ENCODE measurements at places on chromosomes 6 and 20.

GRCh38 chr6:96909811-96910210 lies 12.1 kb upstream of the NDUFAF4 start:
- DNase-seq = no peak

DNA sequence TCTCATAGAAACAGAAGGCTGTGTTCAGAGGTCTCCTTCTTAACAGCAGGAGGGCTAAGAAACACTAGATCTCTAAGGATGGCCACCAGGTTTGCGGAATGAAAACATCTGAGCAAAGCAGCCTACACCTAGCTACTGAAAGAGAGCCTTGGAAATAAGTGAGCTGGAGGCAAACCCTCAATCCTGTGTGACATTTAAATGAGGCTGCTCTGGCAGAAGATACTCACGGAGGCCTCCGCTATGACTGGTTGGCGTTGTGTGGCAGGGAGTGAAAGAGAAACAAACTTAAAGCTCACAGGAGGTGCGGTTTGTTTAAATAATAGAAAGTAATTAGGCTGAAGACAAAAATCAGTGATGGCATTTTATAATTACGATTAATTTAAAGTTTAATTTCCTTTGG lies 162.0 kb upstream of the RNF217 start:
- no peak for DNase-seq

DNA sequence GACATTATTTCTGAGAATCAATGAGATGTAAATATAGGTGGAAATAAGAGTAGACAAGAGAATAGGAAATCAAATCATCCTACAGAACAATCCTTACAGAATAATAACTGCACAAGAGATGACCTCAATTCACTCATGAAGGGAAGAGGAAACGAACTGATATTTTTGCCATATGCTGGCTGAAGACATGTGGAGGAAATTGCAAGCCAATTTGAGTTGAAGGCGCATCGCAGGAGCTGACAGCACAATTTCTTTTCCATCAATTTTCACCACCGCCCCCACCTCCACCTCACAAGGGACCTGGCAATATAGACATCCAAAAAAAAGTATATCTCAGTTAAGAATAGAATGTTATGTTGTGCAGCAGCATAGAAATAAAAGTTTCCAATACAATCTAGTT lies 20.3 kb downstream of the CITED2 start:
- no peak for DNase-seq

DNA sequence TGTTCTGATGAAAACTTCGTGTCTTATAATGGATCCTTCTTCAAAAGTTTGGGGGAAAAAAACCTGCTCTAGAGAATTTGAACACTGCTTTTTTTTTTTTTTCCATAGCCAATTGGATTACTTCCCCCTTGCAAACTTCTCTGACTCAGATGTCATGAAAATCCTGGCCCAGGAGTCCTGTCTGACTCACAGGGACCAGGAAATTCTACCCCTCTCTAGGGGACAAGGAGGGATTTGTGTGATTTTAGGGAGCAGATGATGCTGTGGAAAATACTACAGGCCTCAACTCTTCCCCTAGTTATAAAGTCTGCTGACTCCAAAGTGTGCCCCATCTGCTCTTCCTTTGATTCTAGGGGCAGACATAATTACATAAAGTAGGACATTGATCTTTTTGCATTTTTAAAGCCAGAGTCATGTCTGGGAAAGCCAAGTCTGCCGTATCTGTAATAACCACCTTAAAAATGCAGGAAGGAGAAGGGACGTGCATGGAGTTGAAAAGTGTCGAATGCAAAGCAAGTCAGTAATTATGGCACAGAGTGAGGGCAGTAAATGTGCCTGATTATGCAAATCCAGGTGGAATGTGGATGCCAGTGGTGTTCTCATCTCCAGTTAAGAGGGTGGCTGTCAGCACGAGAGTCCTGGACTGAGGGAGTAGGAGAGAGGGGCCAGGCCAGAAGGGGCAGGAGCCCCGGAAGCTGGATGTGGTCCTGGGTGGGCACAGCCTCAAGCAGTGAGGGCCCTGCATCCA lies 144.3 kb upstream of the SULF2 start:
- no peak for DNase-seq

GRCh38 chr6:146550911-146551310 lies 7.3 kb downstream of the RAB32 start:
- no peak for DNase-seq

DNA sequence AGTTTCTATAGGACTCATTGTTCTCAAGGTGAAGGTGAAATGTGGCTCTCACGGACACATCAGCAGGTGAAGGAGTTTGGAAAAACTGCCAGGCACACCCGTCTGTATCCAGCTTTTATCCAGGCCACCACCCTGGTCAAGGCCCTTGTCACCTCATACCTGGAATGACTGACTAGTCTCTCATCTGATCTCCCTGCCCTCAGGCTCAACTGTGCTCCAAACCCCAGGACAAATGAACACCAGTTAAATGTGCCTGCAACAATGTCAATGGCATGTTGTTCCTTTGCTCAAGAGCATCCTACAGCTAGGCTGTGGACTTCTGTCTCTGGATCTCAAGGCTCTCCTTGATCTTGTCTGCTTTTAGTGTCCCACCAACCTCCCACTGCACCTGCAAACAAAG lies 47.6 kb upstream of the DSP start:
- DNase-seq = no peak

- no peak for DNase-seq
Measured at GRCh38 chr6:166764473-166765233, 137.6 kb upstream of the RPS6KA2 start.

DNA sequence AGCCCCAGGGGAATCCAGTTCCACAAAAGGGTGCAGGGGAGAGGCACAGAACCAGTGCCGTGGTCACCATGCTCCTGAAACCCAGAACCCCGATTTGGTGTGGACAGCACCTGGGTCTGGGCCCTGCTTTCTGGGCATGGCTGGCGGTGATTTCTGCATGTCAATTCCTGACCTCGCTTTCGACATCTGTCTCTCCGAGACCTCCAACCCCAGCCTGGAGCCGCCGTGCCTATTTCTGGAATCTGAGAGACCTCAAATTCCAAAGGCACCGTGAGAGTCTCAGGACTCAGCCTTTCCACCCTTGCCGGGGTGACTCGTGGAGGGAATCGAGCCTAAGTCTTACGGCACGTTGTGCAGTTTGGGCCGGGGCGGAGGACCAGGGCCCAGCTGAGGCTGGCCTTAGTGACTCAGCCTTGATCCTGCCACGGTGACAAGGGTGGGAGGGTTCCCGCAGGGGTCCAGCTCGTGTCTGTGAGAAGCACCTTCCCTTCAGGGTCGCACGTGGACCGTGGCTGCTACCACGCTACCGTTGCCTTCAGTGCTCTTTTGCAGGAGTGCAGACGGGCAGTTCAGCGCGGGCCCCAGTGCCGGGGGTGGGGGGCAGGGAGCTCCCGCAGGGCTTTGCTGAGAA lies 133.7 kb downstream of the PXDC1 start:
- DNase-seq = no peak

- no peak for DNase-seq
Measured at GRCh38 chr6:113381959-113382358, 475.2 kb upstream of the MARCKS start.

DNA sequence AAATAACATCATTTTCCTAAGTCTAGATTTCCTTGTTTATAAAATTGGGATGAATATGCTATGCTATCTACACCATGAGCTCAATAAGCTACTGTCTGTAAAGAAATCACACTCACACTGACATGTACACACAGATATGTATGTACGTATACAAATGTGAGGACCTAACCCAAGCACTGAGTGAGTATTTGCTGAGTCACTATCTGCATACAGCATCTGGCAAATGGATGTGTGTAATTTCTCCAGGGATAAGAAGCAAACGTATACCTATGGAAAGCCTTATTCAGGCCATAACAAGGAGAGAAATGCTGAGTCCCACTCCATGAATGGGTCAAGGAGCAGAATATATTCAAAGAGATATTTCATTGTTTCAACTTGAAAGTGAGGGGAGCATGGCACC lies 153.9 kb downstream of the LPA start:
- no peak for DNase-seq

- no peak for DNase-seq
Measured at GRCh38 chr6:131682442-131682841, 18.8 kb downstream of the OR2A4 start.

DNA sequence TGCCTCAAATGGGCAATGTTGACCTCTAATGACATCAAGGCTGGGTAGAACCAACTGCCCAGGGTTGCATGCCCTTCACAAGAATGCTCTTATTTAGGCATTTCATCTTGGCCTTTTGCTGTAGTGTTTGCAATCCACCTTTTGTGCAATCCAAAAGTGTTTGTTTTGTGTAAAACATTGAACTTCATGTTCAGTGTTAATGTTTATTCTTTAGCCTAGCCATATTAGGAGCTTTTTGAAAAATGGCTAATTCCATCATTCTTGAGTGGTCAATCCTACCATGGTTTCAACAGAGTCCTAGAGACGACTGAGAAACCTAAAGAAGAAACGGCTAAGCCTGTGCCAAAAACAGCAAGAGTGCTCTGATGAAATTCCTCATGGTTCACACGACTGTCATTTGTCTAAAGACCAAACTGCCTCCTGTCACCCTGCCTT lies 279.6 kb upstream of the PRDM1 start:
- DNase-seq = no peak

Data from NCI-H510A treated with DMSO at 0.1 percent for 48 hours (cell line).